ENCODE measurements at places on chromosomes 7 and 10.

- DNase-seq, result no peak
Measured at GRCh38 chr7:78083476-78084120, 285.0 kb downstream of the PHTF2 start.

DNA sequence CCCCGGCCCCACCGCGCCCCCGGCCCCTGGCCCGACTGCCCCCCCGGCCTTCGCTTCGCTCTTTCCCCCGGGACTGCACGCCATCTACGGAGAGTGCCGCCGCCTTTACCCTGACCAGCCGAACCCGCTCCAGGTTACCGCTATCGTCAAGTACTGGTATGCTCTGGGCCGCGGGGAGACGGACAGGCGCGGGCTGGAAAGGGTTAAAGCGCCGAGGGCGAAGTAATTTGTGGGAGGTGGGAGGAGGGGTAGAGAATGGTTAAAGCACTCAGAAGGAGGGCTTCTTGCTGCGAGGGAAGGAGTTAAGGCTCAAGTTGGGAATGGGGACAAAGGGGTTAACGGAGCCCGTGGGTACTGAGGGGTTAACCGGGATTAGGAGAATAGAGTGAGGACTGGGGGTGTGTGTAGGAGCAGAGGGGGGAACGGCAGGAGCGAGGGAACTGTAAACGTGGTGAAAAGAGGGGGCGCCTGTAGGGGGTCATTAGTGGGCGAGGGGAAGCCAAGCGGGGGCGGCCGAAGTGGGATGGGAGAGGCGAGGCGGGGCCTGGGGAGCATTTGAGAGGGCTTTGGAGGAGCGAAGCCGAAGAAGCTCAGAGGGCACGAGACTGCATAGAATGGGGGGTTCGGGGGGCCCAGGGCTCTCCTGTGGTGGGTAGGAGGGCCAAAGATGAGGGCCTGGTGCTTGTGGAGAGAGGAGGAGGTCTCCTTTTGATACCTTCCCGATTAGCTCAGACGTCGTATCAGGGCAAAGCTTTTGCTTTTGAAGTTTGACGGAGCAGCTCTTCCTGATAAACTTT, 605 bp downstream of the SUFU start:
- DNase-seq, result peak; percentile 26

DNA sequence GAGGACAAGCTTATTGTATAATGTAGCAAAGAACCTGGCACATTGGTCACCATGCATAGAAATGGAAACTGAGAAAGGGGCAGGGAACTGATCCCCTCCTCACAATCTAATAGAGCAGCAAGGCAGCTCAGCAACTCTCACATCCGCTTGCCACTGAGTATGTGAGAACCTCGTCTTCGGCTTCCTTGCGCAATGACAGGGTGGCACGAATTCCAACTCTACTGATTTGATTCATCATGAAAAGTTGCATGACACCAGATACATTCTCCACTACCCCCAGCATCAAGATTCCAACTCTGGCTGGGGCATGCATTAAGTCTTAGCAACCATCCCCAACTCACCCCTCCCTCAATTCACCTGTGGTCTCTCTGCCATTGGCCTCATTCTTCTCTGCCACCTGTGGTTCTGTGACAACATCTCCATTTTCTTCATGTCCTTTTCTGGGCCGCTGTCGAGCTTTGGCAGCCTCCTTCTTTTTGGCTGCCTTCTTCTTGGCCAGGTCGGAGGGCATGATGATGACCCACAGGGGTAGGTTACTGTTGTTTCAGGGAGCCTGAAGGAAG, 976 bp downstream of the ABCF2 start:
- no peak for DNase-seq

DNA sequence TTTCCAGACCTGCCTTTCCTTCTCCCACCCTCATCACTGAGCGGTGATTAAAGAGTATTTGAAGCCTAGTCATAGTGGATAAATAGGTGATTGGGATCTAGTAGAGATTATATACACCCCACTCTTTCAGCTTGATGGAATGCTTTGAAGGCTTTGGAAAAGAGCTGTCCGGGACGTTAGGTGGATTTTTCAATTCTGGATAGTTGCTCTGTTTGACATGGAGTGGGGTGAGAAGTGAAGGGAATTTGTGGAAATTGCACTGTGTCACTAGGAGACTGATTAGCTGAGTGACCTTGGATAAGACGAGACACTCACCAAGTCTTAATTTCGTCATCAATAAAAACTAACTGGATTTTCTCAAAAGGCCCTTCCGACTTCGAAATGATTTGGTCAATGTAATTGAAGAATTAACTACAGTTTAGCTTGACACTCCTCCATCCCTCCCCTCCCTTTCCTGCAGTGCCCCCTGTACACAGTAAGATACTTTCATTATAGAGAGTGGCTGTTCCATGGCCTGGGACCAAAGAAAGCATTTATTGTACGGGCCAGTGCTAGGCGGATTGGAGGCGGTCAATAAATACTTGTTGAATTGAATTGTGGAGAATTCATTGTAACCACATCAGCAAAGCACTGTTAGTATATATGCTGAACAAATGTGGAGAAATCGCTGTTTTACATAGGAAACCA, 962 bp downstream of the ZKSCAN1 start:
- DNase-seq, result no peak

DNA sequence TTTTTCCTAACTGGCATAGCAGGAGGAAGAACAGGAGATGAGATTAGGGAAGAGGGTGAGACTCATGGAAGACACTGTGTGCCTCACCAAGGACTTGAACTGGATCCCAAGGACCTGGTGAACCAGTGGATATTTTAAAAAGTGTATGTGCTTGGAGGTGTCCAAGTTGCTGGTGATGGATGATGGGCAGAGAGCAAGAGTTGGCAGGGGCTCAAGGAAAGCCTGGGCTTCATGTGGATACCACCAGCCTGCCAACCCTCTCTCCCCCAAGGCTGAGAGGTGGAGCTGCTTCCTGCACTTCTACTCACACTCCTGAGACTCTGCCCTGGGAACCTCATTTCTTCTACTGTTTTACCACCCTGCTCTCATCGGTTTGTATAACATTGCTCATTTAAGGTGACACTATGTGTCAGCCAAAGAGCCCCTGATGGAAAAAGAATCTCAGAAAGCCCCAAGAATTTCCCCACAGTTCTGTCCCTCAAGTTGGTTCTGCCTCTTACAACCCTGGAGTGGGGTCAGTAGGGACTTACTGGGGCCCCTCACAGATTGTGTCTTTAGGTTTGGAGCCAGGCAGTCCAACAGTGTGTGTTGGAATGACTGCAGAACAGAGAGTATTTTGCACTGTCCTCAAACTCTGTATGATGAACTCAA, 56.2 kb upstream of the PDCD4 start:
- DNase-seq, result no peak

DNA sequence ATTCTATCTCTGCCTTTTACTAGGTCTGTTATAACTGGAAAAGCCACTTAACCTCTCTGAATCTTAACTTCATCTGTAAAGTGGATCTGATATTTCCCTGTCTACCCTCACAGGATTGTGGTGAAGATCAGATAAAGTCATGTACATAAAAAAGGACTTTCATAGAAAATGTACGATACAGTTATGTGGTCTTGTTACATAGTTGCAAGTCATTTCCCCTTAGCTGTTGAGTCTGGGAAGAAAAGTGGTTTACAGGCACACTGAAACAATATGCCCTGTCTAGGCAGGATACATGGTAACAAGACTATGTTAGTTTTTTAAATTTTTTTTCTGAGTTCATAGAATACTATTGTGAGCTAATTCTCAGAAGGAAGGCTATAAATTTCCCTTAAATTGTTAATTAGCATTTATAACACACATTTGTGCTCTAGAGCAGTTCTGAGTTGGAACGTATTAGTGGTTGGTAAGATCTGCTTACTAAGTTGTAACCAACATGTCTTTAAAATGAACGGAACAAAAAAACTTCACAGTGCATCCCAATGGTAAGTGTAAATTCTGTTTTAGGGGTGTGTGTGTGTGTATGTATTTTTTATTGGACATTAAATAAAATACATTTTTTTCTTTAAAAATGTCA, 7.1 kb upstream of the GSTO1 start:
- DNase-seq, result no peak

- peak; percentile 73 for DNase-seq
Measured at GRCh38 chr10:113273181-113274163, 279.4 kb upstream of the HABP2 start.

DNA sequence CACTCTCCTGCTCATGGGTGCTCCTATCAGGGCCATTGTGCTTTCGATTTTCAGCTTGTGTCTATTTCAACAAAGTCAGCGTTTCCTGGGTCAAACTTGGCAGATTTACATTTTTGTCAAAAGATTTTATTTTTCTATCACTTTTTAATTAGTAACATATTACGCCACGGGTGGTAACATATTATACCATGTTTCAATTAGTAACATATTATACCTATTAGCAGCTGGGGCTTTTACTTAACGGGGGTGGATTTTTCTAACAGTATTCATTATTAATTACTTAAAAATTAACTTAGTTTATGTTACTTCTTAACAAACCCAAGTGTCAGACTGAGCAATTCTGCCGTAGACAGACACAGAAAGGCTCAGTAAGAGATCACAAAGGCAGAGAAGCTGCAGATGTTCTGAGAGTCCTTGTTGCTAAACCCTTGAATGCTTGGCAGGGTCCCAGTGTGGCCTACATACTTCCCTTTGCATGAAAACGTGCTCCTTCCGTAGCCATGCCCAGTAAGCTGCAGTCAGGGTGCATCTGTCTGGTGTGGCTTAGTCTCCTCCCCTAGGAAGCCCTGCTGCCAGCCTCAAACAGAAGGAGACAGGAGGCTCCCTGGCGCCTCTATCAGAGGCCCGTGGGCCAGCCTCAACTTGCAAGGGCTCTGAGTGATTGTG, 263.1 kb upstream of the CXCL12 start:
- peak; percentile 55 for DNase-seq

GRCh38 chr10:12594448-12594944, 245.1 kb downstream of the CAMK1D start:
- peak; percentile 47 for DNase-seq

DNA sequence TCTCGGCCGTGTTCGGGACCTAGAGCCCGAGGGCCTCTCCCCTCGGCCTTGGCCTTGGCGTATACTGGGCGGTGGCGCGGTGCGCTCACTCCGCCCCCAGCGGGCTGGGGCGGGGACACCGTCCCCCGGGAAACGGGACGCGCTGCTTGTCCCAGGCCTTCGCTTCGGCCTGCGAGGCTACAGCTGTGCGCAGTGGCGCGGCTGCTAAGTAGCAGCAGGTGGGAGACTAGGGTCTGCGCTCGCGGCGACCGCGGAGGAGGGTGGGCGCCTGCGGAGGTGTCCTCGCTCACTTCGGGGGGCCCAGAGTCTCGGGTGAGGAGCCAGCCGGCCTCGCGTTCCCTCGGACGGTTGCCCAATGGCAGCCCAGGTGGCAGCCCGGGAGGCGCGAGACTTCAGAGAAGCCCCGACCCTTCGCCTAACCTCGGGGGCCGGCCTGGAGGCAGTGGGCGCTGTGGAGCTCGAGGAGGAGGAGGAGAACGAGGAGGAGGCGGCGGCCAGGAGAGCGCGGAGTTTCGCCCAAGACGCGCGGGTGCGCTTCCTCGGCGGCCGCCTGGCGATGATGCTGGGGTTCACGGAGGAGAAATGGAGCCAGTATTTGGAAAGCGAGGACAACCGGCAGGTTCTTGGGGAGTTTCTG, at the start of gene DNAH11:
DNAH11 (plus strand) TSS at position 149 of the 637 bp plus-strand sequence; CDS start at position 356, 207 bp downstream.
- DNase-seq, result peak; percentile 28
